ENCODE measurements at places on chromosomes 2 and 18. TPM values are rescaled to one million over a fixed set of nuclear protein-coding genes. Genes with fewer than 3 reads are reported as not detected.

- peak; percentile 84 for DNase-seq
These were observed 15.0 kb upstream of the CTDP1 start for GRCh38 chr18:79664525-79665125.

The KRCC1 gene
- total RNA-seq = 17.4 TPM

DNA sequence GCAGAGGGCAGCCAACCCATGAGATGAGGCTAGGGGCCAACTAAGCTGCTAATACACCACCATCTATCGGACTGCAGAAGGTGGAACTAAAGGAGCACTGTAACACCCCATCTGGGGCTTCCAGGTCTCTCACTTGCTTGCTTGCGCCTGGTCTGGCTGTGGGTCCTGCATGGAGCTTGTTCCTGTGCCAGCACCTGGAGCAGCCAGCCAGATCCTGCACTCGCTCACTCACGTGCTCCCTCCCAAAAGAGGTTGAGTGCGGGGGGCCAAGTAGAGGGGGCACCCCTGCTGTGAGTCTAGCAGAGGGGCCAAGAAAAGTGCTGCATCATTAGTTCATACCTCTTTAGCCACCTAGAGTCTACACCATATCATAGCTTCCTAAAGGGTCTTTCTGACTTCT lies 250.9 kb downstream of the LRRTM4 start:
- no peak for DNase-seq

The NEB gene
- not detected for total RNA-seq

The FEV gene
- total RNA-seq = not detected

- no peak for DNase-seq
These were observed 82.9 kb downstream of the DYNAP start for GRCh38 chr18:54673936-54674335.

The MBD1 gene
- total RNA-seq = 43.2 TPM

DNA sequence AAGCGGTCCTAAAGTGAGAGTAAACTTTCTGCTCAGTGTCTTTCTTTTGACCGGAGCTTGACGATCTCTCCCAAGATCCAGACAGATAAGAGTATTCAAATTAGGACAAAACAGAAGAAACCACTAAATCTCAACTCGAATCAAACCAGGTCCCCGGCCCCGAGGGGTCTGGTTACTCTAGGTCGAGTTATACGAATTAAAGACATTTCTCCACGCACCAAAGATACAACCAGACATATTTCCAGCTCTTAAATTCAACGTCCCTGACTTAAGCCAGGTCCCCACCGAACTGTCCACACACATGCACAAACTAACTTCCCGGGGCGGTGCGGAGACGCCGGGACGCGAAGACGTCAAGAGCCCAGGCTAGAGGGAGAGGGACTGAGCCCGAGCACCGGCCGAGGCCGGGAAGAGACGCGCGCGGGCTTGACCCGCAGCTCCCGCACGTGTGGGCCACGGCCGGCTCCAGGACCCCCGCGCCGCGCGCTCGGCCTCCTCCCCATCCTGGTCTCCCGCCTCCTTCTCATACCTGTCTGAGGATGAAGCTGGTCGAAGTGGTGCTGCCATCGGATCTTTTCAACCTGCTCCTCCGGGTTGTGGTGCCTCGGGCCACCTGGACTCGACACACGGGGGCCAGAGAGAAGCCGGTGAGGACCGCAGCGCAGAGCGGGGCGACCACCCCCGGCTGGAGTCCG lies 896 bp downstream of the CACNB4 start:
- DNase-seq = peak; percentile 12

The IL1RN gene
- 5.0 TPM for total RNA-seq

The EVA1A gene
- 10.8 TPM for total RNA-seq

The TUBA3E gene
- not detected for total RNA-seq

DNA sequence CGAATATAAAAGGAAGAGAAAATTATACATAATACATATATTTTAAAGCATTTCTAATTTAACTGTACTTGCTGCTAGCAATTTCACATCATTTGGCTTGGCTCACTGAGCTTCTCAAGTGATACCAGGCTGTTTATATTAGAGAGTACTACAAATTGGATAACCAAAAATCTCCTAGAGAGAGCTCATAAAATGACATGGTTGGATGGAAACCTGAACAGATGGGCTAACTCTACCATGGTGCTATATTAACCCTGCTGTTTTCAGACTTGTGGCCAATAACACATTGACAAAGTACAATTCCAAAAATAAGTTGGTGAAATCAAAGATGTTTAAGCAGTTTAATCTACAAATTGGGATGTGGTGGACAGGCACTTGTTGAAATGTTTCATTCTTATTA lies 364.4 kb upstream of the GCFC2 start:
- DNase-seq = no peak

DNA sequence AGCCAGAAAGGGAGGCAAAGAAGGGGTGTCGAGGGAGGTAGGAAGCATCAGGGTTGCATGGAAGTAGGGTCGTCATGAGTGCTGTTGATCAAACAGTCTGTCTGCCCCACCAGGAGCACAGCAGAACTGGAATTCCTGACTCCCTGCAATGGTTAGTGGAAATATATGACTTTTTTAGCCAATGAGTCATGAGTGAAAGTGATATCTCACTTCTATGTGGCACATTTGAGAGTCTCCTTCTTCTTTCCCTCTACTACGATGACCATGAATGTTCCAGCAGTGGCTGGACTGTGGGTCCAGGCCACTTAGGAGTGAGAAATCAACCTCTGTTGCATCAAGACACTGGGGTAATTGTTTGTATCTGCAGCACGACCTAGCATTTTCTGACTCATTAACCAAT lies 199.5 kb downstream of the TTC32 start:
- no peak for DNase-seq

DNA sequence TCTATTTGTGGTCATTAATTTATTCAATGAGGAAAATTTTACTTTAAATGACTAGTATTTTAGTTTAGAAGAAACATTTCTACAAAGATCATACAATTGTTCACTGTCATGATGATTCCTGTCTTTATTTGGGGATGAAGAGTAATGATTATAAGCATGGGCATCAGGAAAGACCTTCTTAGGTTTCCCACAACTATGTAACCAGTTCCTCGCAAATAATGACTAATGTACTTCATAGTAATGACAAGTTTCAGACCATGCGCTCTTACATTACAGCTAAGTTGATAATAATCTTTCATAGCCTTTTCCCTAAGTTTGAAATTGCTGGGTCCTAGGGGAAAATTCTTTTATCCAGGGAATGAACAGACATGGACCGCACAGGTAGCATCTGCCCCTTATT lies 90.5 kb downstream of the MYO5B start:
- DNase-seq = no peak

The ALPG gene
- 1.2 TPM for total RNA-seq

The MROH2A gene
- total RNA-seq = 2.9 TPM

The DLX2 gene
- total RNA-seq = 0.65 TPM

The IL36RN gene
- total RNA-seq = 1.0 TPM

The KCMF1 gene
- total RNA-seq = 97.8 TPM

GRCh38 chr2:191690327-191690726 lies 12.4 kb downstream of the NABP1 start:
- DNase-seq = no peak

- DNase-seq = no peak
These were observed 62.9 kb downstream of the MIB1 start for GRCh38 chr18:21803495-21803894.

DNA sequence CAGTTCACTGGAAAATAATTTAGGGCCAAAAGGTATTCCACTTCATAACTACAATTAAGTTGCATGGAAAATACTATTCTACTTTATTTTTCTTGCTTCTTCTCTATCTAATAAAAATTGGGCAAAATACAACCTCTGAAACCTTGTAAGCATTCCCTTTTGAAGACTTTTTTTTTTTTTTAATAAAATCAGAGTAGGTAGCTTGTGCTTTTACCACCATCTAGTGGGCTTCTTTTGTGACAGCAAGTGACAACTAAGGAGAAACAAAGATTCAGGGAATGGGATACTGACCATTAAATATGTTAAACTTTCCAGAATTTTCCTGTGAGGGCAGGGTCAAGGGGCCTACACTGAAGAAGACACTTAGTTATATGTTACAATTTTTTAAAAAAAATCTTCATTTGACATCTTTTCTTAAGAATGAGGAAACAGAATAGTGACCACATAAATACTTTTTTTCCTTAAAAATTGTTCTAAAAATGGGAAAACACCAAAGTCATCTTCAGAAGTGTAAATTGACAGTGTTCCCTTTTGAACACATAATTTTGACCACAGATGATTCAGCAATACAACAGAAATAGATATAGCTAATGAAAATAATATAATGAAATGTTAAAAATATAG lies 1183.2 kb upstream of the ACVR2A start:
- DNase-seq = no peak

DNA sequence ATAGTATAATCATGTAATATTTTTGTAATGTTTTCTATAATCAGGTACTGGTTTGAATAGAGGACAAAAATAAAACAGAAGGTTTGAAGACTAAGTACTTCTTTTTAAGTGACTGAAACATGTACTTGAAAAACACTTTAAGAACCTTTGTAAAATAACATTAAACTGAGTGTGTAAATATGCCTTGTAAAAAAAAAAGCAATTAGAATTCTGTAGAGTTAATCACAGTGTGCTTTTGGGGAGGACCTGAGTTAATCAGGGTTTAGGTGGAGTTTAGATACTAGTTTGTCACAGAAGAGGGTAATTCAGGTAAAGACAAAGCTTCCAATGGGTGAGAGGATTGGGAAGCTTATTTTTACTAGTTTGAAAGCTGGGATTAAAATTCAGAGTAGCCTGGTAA lies 10.3 kb downstream of the MBD5 start:
- DNase-seq = no peak

DNA sequence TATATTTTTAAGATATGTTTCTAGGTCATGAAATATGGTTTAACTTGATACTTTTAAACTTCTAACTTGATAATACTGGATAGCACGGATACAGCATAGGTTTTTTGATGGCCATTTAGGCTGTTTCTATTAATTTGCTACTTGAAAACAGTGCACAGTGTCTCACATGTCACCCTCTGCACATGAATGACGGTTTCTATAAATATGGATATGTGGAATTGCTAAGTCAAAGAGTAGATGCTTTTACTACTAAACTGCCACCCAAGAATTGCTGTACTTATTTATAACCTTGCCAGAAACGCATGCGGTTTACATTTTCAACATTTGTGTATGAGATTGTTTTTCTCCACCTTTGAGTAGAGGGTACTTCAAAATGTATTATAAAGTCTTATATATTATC lies 174.6 kb upstream of the LYPD1 start:
- no peak for DNase-seq

The SPATA3 gene
- not detected for total RNA-seq
